ENCODE measurements at places on chromosomes 6 and 20.

DNA sequence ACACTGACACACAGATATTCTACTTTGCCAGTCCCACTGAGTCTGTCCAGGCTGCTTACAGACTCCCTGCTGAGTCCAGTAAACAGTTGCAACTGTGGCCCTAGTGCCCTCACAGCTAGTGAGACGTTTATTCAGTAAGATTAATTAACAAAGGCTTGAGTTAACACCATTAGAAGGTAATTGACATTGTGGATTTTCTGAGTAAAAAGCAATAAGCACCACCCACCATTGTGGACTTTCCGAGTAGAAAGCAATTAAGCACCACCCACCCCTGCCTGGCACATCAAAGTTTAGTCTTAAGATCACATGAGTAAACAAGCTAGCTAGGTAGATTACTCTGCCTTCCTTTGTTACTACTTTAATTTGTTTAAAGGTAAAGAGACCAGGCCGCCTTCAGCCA, 408.6 kb upstream of the IMPG1 start:
- DNase-seq: no peak

DNA sequence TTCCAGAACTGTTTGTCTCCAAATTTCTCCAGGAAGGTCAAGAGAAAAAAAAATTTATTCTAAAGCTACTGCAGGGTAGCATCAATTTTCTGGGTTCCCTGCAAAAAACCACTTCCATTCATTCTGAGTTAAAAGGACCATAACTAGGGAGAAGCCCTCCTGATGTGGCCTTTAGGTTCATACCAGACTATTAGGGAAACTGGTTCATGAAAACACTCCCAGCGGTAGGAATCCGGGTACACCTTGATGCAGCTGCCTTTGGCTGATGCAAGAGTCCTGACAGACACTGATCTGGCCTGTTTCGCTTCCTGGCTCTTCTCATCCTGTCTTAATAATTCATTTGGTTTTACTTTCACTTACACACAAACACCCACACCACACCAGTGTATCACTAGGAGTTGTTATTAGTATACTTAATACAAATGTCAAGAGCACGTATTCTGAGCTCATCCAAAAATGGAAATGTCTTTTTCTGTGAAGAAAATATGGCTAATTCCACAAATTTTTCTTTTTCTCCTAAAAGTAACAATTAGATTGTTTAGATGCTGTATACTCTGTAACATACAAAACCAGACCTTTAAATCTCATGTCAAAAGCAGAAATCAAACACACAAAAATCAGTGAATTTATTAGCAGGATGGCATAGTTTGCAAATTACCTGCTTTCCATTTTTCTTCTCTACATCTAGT, 38.4 kb upstream of the ARHGAP18 start:
- peak; percentile 16 for DNase-seq

GRCh38 chr6:158835616-158836221, 16.6 kb upstream of the EZR start:
- no peak for DNase-seq

GRCh38 chr6:134106702-134107101, 54.3 kb upstream of the SLC2A12 start:
- no peak for DNase-seq

DNA sequence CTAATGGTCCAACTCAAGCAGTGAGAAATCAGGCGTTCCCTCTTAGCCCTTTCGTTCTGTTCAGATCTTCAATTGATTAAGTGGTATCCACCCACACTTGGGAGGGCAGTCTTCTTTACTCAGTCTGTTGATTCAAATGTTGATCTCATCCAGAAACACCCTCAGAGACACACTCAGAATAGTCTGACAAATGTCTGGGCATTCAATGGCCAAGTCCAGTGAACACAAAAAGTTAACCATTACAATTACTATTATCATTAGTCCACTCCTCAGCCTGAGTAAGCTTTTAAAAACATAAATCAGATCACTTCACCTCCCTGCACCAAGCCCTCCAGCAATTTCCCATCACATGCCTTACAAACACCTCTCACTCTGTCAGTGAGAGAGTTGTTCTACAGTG, 423.2 kb downstream of the RFPL4B start:
- DNase-seq: no peak

DNA sequence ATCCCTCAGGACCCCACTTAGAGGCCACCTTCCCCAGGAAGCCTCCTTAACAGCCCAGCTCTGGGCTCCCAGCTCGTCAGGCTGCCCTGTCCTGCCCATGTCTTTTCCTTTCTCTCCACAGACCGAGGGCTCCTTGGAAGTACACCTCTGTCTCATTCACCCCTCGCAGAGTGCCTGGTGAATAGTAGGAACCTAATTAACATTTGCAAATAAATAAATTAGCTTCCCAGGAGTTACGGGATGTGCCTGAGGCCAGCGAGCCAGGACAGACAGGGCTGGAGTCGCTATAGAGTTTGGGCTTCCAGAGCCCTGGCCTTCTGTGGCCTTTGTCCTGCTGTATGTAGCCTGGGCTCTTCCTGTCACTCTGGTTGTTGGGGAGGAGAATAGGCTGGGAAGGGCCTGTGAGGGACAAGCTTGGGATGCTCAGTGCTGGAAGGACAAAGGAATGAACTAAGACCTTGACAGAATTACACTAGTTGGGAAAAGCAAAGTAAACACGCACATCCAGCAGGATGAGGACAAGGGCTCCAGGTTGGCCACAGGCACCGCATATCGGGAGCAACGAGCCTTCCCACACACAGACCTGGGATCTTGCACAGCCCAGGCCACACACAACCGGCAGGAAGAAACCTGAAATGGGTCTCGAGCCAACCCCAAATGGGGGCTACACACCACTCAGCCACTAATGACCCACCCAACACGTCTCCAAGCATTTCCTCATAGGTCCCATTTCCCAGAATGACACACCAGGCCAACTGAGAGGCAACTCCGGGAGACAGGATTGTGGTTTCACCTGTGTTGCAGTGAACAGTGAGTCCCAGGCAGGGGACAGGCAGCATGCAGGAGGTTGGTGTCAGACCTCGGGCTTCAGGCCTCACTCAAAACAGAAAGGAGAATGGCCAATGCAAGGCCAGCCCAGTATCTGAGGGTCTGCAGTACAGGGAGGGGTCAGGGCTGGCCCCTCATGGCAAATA, 9.7 kb downstream of the MAP1LC3A start:
- DNase-seq: no peak

- no peak for DNase-seq
Observed at GRCh38 chr6:156437121-156437879, 339.9 kb upstream of the ARID1B start.

DNA sequence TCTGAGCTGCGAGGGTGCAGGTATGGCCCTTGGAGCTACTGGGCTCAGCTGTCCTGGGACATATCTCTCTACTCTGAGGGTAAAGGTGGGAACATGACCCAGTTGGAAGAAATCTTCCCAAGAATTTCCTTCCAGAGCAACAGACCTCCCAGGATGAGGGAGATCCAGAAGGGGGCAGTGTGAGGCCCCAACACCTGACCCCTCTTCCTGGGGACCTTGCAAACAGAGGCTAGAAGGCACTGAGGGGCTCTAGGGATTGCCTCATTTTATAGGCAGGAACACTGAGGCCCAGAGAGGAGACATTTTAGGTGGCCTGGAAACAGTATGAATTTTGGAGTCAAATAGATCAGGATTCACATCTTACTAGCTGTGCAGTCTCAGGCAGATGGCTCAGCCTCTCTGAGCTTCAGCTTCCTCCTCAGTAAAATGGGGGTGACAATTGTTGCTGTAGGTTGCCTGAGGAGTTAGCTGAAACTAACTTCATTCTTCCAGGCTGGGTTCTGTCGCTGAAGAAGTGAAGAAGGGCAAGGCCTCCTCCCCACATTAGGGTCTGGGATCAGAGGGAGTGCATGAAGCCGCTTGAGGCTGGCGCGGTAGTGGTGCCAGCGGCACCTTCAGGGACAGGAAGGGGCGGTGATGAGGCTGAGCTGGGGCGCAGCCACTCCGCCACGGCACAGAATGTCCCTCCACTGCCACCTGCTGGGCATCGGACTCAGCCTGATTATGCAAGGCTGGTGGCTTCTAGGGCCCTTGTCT, 11.4 kb downstream of the KCNK17 start:
- DNase-seq: peak; percentile 80

GRCh38 chr6:148448369-148449012, 105.9 kb downstream of the SASH1 start:
- no peak for DNase-seq

DNA sequence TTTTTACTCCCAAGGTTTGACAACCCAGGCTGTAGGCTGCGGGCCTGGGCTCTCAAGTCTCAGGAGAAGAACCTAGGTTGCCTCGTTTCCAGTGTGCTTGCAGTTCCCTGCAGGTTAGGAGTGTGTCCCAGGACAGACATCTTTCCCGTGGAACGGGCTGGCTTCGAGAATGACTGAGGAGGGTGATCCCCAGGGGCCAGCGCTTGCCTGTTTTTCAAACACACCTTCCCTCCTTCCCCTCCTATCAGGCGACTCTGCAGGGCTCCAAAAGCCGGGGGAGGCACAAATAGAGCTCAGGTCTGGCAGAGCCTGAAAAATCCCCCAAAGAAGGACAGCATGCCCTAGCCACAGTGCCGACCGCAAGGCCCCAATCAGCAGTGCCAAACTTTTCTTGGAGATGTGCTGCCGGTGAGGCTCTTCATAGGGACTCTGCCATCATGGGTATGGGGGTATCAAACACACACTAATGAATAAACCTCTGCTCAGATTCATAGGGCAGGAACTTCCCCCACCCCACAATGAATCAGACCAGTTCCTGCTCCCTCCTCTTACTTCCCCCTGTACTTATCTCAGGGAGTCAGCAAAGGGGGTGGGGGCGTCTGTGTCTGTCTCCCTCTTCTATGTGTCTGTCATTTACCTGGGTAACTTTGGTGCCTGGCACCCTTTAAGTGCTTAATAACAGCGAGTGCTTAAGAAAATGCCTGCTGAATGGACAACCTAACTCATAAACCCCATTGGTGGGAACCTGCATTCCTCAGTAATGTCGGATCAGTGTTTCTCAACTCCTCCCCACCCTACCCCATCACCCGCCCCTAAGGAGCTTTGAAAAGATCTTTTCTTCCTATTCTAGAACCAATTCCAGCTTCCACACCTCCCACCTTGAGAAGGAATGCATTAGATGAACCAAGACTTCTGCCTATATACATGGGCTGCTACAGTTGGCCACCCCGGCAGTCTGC, 1.6 kb downstream of the KCNG1 start:
- no peak for DNase-seq

- DNase-seq: peak; percentile 46
Observed at GRCh38 chr20:2752567-2753460, 47.6 kb downstream of the CPXM1 start.

DNA sequence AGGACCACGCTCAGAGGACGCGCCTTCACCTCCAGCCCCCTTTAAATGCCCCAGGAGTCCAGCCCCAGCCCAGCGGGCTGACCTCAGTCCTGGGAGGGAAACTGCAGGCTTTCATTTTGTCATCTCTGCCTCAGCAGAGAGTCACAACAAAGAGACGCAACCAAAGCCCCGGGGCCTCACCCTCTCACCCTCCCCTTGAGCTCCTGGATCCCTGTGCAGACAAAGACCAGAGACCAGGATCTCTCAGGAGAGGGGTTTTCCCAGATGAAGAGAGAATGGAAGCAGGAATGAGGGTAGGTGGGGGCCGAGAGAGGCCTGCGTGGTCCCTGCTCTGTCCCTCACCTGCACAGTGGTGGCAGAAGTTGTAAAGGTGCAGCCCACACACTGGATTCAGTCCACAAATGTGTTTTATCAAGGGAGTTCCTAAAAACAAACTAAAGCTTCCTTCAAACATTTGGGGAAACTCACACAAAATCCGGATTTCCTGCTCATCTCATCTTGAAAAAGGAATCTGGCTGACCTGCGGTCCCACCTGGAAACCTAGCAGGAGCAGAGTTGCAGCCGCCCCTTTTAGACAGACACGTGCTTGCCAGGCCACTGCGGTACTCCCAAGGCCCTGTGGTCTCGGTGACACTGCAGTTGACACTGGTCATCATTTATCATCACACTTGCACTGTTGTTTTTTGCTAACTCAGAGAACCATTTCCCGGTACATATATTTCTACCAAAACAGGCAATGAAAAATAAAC, 27.1 kb downstream of the PTGIS start:
- no peak for DNase-seq

DNA sequence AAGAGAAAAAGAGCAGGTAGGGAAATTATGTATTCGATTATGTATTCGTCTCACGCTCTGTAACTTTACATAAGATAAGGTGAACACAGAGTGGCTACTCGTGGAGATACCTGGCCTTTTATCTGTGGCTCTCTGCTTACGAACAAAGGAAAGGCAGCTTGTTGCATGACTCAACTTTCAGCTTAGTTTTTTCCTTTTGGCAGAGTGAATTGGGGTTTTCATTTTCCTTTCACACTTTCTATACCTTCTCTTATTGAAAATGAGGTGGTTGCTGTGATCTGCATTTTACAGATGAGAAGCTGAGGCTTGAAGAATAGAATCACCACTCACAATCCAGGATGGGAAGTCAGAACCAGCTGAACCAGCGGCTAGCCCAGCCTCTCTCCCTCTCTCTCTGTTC, 13.3 kb upstream of the KCNK15 start:
- DNase-seq: no peak

DNA sequence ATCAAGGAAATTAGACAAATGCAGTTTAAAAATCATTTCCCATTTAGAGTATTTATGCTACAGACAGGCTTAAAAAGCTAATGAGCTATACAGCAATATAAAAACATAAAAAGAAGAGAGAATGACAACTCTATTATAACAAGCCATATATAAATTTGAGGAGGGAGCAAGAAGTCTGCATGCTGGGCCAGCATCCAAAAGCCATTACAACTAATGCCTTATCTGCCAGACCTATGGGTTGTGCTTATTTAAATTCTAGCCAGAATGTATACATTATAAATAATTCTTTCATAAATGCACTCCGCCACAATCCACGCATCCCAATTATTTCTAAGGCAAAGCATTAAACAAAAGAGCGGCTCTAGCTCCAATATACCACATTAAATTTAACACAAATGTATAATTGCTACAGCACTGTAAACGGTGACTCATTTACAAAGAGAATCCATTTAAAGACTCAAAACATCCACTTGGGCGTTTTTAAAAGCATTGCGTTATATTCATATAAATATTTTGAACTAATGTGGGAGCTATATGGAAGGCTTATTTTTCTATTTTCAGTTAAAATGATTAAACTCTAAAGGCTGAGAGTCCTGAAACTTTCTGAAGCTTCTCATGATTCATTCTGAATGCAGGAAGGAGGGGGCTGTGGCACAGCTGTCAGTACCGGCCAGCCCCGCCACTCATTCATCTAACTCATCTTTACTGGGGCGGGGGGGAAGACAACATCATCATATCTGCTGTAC, 37.7 kb upstream of the RAB22A start:
- DNase-seq: no peak

DNA sequence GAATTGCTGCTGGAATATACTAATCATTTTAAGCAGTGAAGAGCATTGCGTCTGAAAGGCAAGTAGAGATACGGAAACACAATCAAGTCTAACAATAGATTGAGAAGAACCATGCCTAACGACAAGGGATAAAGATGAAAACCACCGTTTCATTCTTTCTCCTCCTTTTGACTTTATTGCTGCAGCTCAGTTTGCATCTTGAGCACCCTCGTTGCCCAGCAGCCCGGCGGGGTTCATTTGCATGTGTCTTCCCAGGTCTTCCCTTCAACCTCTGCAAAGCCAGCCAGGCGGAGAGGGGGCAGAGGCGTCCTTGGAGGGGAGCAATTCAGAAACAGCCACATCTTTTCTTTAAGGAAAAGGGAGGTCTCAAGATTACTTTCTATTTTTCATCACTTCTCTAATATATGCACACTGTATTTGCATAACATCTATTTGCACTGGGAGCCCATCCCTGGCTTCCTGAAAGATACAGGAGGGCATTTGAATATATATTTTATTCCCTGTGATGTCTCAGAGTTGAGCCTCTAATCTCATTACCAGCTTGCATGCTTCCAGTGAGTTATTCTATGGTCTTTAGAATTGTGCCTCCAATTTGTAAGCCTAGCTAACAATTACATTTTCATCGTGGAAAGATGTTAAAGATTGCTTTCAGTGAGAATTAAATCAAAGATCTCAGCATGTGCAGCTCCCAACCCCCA, 18.7 kb upstream of the PXDC1 start:
- no peak for DNase-seq
